ENCODE measurements at places on chromosomes 6 and 20.

DNA sequence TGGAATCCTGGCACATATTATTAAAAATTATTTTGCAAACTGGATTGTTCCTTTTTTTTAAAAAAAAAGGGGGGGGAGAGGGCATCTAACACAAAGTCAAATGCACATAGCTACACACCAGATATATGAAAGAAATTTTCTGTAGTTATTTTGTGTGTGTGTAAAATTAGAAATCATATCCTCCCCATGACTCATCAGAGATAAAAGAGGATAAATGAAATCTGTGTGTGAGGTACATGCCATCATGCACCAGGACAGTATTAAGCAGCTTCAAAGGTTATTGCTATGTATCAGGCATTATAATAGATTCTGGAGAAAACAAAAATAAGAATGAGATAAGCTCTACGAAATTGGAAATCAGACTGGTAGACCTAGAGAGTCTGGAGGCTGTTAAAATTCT lies 5.2 kb downstream of the BTBD9 start:
- DNase-seq, result no peak

- DNase-seq, result no peak
These were observed 45.5 kb upstream of the OCSTAMP start for GRCh38 chr20:46595933-46596332.

GRCh38 chr6:88884361-88884760 lies 79.1 kb downstream of the RNGTT start:
- DNase-seq, result no peak

- no peak for DNase-seq
These were observed 4.2 kb downstream of the RFX6 start for GRCh38 chr6:116881236-116881635.

DNA sequence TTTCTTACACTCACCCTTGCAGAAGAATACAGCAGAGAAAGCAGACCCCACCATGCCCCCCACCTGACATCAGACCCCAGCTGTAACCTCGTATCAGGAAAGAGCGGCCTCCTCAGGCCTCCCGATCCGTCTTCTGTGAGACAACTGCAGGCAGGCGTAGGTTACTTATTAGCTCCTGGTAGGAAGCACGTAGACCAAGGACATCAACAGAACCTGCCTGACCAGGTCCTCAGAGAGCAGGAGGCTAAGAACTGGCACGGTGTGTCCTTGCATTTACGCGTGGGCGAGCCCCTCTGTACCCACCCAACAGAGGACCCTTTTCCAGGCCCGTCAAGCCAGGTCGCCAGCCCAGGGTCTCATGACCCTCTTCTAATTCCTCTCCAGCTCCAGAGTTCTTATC lies 51.0 kb downstream of the ABHD12 start:
- DNase-seq, result no peak

DNA sequence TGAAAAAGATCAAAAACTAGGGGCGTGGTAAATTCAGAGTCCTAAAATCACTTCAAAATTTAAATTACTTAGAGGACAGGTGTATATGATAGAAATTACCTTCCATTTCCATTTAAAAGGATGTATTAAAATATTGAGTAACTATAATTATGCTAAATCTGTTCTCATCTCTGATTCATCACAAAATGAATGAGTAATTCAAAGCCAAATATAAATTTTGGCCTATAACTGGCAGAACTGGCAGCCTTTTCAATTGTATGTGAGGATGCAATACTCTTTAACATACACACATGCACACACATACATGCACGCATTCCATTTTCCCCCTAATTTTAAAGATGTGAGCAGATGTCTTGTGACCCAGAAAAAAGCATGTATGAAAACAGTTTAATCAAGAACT lies 194.6 kb downstream of the EPM2A start:
- no peak for DNase-seq

DNA sequence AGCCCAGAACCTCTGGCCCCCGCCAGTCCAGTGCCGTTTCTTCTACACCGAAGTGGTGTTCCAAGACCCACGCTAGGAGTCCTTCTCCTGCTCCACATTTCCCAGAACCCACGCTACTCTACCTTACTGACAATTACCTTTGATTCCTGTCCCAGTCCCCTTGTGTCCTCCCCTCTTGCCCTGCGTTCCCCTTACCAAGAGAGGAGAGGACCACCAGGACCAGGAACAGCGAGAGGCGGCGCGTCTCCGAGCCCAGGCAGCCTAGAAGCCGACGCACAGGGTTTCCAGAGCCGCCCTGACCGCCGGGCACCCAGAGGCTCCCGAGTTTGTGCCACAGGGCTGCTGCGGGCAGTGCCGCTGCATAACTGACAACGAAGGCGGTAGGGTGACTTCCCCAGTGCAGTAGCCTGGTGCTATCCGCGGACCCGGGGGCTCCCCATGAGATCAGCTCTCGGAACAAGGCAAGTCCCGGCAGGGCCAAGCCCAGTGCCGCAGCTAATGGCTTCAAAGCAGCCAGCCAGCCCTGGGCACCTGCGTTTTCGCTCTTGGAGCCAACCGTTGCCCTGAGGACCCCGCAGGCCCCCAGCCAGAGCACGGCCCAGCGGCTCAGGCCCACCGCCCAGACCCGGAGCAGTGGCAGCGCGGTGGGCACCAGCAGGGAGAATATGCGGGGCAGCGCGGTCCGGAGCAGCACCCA lies 512 bp downstream of the TAP1 start:
- peak; percentile 35 for DNase-seq

DNA sequence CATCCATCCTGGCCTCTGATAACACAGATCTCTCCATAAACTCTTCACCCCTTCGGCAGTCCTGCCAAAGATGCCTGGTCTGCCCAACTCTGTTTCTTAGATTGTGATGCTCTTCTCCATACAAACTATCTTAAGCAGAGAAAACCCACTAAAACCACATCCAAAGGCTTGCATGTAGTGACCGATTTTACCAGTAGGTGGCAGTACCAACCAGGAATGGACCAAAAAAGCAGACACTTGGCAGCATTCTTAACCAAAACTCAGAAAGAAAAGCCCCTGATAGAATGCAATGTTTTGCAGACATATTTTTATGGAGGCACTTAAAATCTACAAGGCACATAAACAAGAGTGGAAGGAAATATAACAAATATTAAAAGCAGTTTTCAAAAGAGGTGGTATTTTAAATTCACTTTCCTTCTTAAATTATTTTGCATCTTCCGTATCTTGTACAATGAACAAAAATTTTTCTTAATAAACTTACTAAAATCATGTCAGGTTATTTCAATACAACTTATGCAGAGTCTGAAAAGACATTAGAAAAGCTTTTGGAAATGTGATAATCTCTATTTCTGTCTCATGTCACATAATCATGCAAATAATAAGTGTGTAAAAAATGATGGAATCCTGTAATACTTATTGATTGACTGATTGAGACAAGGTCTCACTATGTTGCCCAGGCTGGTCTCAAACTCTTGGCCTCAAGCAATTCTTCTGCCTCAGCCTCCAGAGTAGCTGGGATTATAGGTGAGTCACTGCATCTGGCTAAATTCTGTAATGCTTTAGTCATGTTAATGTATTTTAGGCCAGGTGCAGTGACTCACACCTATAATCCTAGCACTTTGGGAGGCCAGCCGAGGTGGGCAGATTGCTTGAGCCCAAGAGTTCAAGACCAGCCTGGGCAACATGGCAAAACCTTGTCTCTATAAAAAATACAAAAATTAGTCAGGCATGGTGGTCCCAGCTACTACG lies 29.4 kb downstream of the LRP11 start:
- peak; percentile 36 for DNase-seq

GRCh38 chr6:52326540-52327364 lies 35.2 kb upstream of the PAQR8 start:
- DNase-seq, result no peak

DNA sequence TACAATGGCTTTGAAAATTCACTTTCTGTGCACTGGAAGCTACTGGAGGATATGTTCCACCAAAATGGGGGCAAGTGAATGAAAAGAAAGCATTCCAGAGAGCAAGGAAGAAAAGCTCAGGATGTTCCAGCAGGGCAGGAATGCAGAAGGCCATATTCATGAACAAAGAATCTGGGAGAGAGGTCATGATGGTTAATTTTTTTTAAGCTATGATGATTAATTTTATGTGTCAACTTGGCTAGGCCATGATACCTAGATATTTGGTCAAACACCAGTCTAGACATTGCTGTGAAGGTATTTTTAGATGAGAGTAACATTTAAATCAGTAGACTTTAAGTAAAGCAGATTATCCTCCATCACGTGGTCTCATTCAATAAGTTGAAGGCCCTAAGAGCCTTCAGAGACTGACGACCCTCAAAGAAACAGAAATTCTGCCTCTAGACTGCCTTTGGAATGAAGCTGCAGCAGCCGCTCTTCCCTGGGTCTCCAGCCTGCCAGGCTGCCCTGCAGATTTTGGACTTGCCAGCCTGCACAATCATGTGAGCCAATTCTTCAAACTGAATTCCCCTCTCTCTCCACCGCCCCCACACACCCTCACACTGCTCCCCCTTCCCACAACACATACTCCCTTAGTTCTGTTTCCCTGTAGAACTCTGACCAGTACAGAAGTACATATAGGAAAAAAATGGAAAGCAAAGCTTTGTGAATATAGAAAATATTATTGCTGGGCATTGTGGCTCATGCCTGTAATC lies 20.1 kb upstream of the GCM1 start:
- no peak for DNase-seq

GRCh38 chr6:30260036-30260504 lies 46.9 kb upstream of the TRIM26 start:
- DNase-seq, result no peak

- DNase-seq, result no peak
These were observed 422.2 kb upstream of the SULF2 start for GRCh38 chr20:48207505-48207904.

- DNase-seq, result no peak
These were observed 102.2 kb upstream of the AKAP12 start for GRCh38 chr6:151137542-151137941.

- no peak for DNase-seq
These were observed 3.0 kb upstream of the SFTA2 start for GRCh38 chr6:30935018-30935417.

DNA sequence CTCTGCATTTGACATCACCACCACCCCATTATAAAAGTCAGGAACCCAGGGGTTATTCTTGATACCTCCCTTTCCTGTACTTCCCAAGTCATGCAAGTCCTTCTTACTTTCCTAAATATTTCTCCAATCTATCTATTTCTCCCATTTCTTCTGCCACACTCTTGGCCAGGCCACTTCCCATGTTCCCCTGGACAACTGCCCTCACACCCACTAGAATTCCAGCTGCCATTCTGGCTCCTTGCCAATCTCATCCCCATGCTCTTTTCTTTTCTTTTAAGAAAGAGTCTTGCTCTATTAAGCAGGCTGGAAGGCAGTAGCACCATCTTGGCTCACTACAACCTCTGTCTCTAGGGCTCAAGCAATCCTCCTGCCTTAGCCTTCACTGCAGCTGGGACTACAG lies 15.2 kb downstream of the DEFB132 start:
- DNase-seq, result no peak

GRCh38 chr6:123529843-123530242 lies 106.9 kb downstream of the TRDN start:
- DNase-seq, result no peak

GRCh38 chr6:145863366-145863765 lies 48.8 kb upstream of the FBXO30 start:
- DNase-seq, result no peak

DNA sequence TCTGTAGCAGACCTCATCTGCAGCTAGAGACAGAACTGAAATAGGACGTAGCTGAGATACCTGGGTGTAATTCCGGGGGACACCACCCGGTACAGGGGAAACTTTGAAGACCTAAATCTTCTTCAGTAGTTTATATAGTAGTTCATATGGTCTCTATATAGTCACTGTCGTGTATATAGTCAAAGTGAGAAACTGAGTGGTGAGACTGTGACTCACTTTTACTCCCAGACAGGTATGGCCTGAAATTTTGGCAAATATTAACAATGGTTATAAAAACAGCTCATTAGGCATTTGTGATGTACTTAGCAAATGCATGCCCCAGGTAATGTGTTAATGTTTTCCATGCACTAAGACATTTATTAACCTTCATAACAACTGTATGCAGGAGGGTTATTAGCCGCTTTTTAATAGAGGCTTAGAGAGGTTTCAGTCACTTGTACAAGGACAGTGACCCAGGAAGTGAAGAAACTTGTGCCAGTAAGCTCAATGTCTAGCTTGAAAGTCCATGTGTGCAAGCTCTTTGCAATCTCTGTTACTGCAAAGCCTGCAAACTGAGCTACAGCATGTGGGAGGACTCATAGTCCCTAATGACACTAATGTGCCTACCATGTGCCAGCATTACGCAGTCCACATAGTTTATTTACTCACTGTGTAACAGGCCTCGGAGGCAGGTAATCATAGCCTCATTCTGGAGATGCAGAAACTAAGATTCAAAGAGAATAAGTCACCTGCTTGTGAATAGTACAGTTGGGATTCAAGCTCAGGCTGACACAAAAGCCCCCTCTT lies 165.4 kb upstream of the CHD6 start:
- no peak for DNase-seq

DNA sequence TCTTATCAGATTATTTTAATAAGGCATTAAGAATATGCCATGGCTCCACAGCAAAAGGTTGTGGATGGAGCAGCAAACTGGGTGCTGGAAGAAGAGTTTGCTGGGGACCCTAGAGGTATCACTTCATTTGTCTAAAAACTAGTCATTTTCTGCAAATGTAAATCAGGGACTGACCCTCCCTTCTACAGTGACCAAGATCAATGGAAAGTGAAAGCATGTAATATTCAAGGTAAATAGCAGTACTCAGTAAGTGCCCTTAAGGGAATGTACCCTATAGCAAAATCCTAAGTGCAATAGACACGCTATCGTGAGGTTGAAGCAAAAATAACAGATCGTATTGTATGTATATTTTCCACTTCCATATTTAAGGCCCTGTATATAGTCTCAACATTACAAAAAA lies 38.7 kb downstream of the TRDN start:
- no peak for DNase-seq

GRCh38 chr20:57772349-57772964 lies 62.6 kb upstream of the PMEPA1 start:
- DNase-seq, result no peak

DNA sequence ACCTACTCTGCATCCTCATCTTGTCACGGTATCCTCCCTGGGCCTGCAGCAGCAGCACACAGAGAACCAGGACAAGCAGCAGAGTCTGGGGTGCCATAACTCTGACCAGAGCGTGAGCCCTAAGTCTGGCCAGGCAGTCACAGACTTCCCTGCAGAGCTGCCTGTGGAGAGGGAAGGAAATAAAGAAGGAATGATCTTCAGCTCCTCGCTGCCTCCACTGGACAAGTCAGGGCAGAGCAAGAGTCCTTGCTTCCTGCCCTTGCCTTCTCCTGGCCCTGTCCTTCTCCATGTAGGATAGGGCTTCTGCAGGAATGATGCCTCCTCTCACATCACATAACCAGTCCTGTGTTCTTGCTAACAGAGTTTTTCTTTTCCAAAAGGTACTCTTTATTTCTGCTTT lies 15.9 kb upstream of the WFDC11 start:
- DNase-seq, result no peak

DNA sequence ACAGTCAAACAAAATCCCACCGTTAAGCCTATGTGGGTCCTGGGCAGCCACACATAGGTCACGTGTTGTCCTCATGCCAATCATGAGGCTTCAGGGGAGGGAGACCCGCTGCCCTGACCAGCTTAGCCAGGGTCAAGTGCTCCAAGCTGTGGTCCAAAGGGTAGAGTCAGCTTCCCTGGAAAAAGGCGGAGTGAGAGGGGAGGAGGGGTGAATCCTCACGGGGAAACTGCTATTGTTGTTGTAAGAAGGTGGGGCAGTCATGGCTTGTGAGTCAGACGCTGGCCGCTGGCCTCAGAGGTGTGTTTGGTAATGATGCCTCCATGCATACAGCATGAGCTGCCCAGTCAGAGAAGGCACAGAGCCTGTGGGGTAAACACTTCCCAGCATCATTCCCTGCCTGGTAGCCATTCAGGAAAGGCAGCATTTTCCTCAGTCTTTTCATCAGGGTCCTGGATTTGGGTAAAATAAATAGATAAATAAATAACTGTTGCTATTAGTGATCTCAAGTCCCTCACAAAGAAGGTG lies 8.7 kb downstream of the CST3 start:
- DNase-seq, result no peak
